ENCODE measurements at places on chromosomes 12 and 14.

DNA sequence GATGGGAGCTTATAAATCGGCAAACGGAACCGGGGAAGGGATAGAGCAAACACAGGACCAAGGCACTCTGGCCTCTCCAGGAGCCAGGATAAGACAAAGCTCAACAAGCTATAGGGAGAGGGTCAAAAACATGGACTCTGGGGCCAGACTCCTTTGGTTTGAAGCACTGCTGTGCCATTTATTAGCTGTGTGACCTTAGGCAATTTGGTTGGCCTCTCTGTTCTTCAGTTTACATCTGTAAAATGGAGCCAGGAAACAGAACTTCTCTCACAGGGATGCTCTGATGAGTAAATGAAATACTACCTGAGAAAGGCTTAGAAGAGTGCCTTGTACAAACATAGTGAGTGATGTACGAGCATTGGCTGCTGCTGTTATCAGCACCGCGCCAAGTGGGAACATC lies 213.3 kb upstream of the PWP1 start:
- DNase-seq = no peak

- peak; percentile 73 for DNase-seq
Observed at GRCh38 chr12:75814851-75815754, 216.5 kb downstream of the PHLDA1 start.

GRCh38 chr12:50251619-50252252 lies 31.6 kb downstream of the LIMA1 start:
- no peak for DNase-seq

DNA sequence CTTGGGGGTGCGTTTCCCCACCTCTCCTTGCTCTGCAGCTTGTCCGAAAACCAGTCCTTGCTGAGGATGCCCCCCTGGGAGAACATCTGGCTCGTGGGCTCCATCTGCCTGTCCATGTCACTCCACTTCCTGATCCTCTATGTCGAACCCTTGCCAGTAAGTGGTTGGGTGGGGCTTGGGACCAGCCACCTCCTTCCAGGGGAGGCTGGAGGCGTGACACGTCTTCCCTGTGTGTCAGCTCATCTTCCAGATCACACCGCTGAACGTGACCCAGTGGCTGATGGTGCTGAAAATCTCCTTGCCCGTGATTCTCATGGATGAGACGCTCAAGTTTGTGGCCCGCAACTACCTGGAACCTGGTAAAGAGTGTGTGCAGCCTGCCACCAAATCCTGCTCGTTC lies 57.5 kb downstream of the ANAPC7 start:
- no peak for DNase-seq

DNA sequence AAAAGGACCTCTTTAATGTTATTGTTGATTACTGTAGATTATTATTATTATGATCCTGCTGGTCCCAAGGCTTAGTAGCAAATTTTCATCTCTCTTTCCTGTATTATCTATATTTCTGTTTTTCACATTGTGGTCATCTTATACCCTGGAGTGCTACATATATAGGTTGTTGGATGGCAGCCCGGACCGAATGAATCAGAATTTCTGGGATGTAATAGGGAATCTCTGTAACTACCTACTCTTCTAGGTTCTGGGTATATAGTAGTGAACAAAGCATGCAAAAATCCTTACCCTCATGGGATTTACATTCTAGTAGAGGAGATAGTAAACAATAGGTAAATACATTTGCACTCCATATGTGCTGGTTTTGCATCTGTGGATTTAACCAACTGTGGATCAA lies 31.4 kb downstream of the NUBPL start:
- no peak for DNase-seq

DNA sequence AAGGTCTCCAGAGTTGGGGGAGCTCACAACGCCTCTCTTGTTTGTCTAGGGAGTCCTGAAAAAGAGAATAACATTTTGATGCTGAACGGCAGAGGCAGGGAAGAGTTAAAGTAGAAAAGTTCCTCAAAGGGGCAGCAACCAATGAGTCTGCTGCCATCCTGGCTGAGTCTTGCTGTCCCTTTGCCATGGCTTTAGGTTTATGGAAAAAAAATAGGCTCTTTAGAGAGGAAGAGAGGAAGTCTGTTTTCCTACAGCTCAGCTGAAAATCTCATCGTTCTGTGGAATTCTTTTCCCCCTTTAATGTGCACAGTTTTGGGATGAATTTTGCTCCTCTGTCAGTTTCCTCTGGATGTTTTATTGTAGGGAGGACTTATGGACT lies 314.8 kb upstream of the TBX3 start:
- DNase-seq = no peak

- DNase-seq = no peak
Observed at GRCh38 chr14:71956920-71957563, 24.8 kb downstream of the RGS6 start.

DNA sequence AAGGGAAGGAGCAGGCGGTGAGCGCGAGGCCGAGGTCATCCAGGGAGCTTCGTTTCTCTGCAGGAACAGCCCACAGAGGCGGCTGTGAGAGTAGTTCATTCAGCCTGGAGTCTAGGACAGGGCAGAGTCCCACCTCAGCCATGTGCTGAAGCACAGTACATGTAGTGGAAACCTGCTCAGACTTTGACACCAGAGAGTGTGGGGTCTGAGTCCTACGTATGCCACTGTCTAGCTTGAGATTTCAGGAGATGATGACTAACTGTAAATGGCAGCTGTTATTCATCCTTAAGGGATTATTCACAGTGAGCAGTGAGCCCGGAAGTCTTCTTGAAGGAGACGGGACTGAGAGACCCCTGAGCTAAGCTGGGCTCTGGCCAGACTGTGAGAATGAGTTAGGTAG lies 938 bp upstream of the SLC6A13 start:
- no peak for DNase-seq

DNA sequence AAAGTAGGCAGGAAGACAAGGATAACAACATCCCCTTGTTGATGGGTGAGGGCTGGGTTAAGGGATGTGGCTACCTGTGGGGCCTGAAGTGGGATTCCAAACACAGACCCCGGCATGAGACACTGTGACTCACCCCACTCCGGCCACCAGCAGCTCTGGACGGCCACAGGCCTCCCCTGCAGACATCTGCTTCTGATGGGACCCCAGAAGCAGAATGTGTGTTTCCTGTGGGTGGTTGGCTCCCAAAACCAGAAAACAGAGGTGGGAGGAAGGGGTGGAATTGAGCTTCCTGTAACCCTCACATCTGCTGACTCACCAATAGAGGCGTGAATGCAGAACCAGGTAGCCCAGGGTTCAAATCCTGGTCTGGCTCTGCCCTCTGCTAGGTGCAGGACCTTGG lies 216.6 kb upstream of the PWP1 start:
- no peak for DNase-seq

DNA sequence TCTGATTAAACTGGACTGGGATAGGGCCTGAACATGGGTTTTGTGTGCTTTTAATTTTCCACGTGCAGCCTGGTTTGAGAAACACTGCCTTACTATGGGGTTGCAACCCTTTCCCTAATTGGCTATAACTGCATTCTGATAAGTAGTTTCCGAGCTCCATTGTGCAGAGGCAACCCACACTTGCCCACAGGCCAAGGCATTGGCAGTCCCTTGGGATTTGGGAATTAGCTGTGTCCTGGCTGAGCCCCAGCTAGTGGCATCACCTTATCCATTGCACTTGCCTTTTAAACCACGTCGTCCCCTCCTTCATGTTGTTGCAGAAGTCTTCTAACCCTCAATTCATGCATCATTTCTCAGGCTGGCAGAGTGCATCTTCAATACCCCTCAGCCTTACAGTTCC lies 10.2 kb downstream of the VCPKMT start:
- no peak for DNase-seq

DNA sequence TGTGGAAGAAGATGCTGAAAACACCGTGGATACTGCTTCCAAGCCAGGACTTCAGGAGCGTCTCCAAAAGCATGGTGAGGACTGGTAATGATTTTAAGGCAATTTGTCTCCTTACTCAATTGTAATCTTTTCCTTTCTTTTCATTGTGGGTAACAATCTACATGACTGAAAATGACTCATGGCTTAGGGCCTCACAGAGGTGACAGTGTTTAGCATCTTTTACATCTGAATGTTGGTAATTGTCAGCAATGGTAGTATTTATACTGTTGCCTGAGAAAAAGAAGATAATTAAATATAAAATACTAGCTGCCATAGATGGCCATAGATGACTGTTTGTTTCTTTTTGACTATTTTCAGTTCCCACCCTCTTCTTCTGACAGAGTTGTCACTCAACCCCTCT lies 31.6 kb downstream of the TULP3 start:
- no peak for DNase-seq

DNA sequence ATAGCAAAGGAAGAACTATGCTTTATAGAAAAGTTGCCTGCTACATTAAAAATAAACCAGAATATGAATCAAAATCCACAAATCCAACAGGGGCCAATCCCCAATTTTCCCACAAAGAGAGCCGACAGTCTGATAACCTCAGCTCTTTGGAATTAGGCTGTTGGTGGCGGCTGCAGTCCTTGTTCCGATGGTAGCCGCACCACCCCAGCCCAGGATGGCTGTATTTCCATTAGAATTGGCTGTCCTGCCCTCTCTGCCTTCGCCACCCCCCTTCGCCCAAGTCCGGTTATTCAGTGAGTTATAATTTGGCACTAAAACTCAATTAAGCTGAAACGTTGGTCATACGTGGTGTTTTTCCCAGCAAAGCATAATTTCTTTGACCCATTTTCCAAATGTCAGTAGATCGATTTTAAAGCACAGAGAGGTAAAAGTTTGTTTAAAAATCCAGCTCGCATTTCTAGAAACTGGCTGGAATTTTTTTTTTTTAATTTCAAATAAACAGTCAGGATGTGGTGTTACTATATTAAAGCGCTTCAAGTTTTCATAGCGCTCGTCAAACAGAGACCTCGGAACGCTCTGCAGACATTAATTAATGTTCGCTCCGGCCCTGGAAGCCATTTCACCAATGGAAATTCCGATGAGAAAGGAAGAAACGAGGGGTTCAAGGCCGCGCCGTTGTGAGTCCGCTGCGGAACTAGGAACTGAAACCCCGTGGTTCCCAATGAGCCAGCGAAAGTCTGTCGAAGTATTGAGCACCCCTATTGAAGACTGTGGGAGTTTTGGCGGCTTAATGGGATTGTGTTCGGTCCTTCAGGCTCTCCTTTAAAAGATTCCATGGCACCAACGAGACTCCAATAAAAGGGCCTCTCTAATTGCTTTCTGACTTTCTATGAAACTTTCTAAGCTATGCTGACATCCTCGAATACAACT lies 104.8 kb upstream of the DIO3 start:
- no peak for DNase-seq

DNA sequence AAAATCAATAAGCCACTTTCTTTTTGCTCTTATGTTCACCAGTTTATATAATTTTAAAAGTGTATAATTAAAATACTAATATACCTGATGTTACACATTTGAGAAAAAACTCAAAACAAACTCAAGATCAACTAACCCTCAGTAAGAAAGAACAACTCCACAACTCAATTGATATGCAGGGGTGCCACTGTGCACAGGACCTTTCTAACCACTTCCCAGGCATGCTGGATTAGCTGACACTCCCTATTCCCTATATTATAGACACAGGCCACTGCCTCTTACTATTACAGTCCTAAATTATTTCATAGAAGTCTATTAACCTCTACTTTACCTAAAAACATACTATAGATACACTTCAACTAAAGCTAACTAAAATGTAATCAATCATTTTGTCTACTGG lies 191.7 kb upstream of the KRR1 start:
- DNase-seq = no peak

GRCh38 chr12:111434680-111435338 lies 29.1 kb downstream of the SH2B3 start:
- DNase-seq = peak; percentile 94

DNA sequence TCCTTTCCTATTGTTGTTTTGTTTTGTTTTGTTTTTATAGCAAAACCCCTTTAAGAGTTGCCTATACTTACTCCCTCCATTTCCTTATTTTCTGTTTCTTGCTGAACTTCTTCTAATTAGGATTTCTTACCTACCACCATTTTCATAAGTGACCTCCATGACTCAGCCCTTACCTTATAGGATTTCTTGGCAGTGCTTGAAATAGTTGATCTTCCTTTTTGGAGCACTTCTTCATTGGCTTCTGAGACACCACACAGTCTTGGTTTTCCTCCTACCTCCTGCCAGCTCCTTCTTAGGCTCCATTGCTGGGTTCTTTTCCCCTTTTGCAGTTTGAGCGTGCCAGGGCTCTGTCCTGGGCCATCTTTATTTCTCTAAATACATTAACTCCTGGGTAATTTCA lies 23.4 kb upstream of the EID3 start:
- no peak for DNase-seq

DNA sequence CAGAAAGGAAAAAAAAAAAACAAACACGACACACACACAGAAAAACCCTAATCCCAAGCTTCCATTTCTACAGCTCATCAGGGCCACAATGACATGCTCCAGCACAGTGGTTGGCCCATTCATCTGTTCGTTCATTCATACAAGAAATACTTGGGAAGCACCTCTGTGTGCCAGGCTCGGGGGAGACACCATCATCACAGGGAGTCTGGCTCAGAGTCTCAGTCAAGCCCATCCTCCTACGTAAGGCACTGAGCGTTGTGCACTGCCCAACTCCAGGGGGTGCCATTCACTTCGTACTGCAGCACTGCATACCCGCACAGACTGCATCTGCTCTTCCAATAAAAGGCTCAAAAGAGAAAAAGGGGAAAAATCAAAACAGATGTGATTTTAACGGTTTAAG lies 15.3 kb downstream of the VPS37B start:
- DNase-seq = no peak

DNA sequence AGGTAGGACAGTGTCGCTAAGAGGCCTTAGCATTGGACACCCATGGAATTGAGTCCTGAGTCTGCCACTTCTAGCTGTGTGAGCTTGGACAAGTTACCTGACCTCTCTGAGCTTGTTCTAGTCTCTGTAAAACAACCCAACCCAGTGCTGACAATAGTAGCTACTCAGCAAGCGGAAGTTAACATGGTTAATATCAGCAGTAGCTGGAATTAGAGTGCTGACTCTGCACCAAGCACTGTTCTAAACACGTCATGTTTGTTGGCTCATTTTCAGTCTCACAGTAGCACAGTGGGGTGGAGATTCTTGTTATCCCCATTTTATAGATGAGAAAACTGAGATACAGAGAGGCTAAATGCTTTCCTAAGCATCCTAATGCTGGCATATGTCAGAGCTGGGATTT lies 47.5 kb upstream of the RIN3 start:
- DNase-seq = no peak

All from CD4-positive, alpha-beta T cell treated with Interleukin-4 for 4 hours (primary cell).